Activated T-cell treated with anti-CD3 and anti-CD28 coated beads for 1 hour (primary cell): ENCODE measurements at places on chromosomes 5 and 9.

DNA sequence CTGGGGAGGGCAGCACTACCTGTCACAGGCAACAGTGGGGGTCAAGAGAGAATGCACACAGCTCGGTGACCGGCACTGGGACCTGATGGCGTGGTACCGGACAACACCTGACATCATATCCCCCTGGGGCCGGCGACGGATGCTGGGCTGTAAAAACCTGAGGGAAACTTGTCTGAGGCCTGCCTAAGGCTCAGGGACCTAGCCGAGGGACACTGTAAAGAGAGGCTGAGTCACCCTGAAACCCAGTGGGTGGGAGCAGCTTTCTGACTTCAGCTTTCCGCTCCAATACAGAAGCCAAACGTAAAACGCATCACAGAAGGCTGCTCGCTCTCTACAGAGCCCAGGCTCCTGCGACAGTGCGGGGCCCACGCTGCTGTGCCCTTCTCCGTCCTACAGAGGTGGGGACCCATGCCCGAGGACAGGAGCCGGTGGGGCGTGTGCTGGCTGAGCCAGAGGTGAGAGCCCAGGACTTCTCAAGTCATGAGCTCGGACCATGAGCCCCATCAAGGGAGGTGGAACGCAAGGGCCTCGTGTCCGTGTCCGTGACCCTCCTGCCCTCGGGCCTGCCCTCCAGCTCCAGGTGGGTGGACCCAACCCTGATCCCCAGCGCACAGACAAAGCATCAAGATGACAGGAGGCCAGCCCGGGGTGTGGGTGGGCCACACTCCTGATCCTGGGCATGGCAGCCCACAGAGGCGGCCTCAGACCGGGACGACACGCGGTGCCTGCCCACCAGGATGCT lies 5.3 kb downstream of the RALGDS start:
- no peak for DNase-seq

DNA sequence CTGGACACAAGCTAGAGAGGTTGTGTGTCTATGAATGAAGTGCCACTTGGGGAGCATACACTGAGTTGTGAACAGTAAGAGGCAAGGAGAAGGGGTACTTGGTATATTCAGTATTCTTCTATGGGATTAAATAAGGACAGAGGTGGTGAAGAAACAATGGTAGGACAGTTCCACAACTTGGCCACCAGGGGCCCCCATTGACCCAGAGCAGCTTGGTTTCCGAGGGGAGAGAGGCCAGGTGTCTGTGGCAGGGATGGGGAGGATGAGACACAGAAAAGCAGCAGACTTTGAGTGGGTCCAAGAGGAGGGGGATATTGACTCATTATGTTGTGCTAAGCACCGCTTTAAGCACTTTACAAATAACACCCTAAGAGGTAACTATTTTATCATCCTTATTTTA lies 220.6 kb downstream of the MELK start:
- DNase-seq: no peak

GRCh38 chr5:34598177-34598794 lies 57.8 kb upstream of the RAI14 start:
- DNase-seq: no peak

- no peak for DNase-seq
Observed at GRCh38 chr5:766666-767431, 17.7 kb downstream of the ZDHHC11B start.

DNA sequence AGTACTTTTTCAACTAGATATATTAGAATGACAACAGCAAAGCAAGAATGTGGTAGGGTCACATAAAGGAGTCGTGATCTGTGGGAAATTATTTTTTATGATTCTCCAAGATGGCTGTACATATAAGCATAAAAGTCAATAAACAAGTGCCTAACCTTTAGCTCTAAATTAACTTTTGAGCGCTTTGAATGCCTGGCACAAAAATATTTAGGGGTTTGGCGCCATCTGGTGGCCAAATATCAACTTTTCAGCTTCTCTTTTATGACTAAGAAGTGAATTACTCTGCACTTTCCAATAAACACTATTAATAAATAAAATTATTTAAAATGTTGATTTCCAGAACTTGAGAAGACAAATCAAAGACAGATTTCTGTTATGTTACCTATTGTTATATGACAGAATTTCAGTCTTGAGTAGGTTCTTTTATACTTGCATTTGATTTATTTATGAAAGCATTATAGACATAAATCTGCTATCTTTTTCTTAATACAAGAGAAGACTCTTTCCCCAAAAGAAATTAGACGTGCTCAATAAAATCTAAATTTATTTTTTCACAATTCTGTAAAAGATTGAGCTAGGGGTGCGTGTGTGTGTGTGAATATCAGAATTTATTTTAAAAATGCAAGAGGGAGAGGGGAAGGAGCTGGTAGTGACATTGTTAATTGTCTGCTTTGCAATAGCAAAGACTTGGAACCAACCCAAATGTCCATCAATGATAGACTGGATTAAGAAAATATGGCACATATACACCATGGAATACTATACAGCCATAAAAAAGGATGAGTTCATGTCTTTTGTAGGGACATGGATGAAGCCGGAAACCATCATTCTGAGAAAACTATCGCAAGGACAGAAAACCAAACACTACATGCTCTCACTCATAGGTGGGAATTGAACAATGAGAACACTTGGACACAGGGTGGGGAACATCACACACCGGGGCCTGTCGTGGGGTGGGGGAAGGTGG lies 36.7 kb upstream of the ARRDC3 start:
- peak; percentile 70 for DNase-seq

DNA sequence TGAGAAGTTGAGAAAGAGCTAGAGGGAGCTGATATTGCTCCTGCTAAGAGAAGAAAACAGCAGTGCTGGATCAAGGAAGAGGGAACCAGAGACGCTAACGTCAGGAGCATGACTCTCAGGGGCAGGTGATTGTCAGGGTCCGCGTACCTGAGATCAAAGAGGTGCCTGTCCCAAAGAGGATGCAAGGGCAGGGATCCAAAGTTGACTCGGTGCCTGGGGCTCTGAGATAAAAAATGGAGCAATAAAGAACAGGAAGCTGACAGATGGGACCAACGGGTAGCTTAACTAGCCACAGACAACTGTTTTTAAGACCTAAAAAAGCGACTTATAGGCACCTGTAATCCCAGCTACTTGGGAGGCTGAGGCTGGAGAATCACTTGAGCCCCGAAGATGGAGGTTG lies 517.8 kb downstream of the IRX1 start:
- DNase-seq: no peak

DNA sequence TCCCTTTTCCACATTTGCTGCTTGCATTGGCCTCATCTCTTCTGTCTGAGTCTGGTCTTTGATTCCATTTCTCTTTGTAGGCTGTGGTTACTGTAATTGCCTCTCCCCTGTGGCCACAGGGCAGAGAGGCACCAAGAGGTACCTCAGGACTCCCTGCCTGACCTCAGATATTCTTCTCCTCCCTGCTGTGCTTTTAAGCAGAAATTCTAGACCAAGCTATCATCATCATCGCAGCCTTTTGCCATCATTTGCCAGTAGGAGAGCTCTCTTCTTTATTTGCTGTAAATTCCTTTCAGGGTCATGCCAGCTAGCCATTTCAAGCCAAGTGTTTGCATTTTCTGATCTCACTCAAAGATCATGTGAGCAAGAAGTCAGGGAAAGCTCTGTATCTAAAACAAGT lies 369.6 kb downstream of the ICE1 start:
- no peak for DNase-seq

- DNase-seq: no peak
Observed at GRCh38 chr5:167049043-167049663, 1242.3 kb upstream of the WWC1 start.

- no peak for DNase-seq
Observed at GRCh38 chr5:111171-111570, 19.2 kb downstream of the PLEKHG4B start.

DNA sequence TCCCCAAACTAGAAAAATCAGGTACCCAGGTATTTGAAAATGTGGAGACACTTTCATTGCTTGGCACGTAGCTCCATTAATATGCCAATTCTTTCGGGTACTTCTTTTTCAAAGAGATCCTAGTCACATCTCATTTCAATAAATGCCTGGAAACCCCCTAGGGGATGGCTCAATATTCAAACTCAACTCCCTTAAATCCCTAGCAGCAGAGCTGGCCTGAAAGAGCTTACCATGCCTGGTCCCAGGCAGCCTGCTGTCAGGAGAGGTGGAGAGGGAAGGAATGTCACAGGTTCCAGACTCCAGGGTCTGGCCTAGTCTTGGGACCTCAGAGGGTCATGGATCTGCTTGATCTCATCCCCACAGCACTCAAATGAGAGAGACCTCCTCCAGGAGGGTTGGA lies 187.1 kb downstream of the SPOCK1 start:
- no peak for DNase-seq

DNA sequence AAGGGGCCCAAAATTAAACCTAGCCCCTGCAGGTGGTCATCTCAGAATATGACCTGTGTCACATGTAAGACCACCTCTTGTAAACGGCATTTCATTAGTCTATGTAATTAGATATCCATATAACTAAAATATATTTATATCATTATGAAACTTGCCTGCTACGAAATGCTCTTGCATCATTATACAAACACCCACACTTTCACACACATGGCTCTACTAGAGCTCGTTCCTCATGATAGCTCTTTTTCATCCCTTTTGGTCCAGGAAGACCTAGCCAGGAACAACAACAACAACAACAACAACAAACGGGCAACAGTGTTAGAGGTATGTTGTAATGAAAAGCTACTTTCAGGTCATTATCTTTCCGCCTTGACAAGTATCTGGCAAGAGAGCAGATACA lies 58.6 kb downstream of the LHFPL2 start:
- no peak for DNase-seq

DNA sequence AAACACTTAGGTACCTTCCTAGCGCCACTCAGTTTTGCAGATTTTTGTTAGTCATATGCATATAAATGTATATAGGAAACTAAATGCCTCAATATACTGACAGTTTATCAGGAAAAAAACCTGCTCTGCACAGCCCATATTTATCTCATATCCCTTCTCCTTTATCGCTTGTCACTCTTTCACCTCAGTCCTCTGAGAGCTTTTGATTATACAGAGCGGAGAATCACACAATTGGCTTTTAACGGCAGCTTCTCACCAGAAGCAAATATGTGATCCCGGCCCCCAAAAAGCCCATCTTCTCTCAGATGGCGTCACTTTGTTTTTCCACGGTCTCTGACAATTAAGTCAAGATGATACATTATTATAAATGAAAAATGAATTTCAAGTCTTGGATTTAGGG lies 362.6 kb downstream of the DNAH5 start:
- DNase-seq: no peak

GRCh38 chr5:68224509-68225187 lies 9.1 kb downstream of the PIK3R1 start:
- no peak for DNase-seq

GRCh38 chr5:73388740-73389139 lies 59.8 kb downstream of the FOXD1 start:
- DNase-seq: no peak

DNA sequence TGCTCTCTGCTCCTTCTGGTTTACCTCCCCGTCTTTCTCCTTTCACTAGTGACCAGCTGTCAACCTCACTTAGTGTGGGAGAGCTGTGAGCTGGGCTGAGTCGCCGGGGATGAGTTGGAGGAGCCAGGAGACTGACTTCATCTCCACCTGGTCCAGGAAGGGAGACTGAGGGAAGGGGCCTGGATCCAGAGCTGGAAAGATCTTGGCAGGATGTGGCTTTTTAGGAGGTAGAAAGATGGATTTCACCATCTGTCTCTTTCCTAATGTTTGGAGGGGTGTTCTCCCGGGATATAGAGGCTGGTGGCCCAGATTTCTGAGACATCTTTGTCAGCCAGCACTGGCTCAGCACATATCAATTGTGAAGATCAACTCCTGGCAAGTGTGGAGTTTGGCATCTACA lies 37.1 kb upstream of the TNC start:
- no peak for DNase-seq

DNA sequence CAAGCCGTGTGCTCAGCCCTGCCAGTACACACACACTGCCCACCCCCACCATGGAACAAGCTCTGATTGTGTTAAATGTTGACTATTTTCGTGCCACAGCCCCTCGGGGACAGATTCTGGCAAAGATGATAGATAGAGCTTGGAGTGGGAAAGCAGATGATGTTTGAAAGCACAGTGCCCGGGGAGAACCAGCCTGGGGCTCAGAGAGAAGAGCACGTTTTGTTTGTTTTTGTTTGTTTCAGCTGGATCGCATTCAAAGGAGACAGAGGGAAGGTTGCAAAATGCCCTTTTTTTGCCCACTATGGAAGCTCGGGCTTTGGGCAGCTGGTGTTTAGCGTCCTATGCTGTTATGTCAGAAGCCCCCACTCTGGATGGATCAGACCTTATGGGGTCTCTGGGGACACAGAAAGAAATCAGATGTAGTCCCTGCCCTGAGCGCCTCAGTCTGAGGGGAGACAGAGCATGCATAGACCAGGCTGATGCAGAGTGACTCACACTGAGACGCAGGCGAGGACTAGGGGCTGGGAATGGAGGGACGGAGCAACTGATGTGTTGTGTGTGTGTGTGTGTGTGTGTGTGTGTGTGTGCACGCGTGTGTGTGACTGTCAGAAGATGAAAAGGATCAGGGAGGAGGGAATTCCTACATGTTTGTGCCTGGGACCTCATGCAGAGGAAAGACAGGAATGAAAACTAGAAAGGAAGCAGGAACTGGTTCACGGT lies 229.7 kb downstream of the MELK start:
- no peak for DNase-seq

DNA sequence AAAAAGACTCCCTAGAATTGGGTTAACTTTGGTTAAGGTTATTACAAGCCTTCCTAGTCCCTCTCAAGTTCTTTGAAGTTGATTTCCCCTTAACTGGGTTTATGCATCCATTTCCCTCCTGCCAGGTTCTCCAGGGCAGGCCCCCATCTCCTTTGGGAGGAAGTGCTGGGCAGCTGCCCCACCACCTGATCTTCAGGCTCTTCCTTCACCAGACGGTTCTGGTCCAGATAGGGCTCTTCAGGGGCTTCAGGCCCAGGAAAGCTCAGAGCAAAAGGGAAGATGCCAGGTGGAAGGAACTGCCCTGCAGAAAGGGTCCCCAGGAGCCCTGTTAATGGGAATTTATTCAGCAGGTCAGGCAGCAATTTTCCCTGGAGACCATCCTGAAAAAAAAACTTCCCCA lies 2.1 kb downstream of the SMIM32 start:
- DNase-seq: no peak

DNA sequence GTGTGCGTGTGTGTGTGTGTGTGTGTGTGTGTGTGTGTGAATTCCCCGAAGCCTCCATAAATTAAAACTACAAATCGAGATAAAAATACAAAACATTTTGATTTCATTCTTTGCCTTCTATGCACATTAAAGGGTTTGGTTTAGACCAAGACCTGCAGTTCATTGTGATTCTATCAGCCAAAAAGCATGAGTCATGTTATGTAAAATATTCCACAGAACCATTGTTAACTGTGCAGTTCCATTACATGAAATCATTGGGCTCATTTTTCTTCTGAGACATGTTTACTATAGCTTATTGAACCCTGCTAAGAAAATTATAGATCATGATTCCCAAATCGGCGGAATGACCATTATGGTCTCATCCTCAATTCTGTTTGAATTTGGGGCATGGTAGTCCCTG lies 11.7 kb downstream of the CAVIN4 start:
- no peak for DNase-seq

GRCh38 chr5:174056064-174056847 lies 10.8 kb downstream of the NSG2 start:
- no peak for DNase-seq
